CD4-positive, alpha-beta T cell treated with Interleukin-17A for 1 hour (primary cell): ENCODE measurements at places on chromosomes 1 and 21.

DNA sequence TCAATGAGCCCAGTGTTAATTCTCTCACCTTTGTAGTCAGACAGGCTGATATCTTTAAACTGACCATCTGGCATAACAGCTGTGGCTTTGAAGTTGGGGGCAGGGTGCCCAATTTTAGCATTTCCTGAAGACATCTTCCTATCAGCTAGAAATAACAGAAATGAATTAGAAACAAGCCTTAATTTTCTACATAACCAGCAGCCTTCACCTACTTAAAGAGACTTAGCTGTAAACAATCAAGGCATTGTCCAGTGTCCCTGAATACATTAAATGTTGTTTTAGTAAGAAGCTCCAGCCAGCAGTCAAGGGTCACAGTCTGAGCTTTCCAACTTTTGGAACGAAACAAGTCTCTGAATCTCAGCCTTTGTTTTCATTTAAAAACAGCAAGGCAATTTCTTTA, 2.8 kb downstream of the PRDX1 start:
- DNase-seq = no peak

DNA sequence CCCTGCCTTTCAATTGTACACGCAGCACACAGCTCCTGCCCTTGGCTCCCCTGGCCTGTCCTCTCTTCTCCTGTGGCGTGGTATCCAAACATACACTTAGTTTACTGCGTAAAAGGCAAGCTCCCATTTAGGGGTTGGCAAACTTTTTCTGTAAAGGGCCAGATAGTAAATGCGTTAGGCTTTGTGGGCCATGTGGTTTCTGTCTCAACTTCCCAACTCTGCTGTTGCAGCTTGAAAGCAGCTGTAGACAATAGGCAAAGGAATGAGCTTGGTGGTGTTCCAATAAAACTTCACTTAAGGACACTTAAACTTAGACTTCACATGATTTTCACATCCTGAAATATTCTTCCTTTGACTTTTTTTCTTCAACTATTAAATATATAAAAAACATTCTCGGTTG, 63.3 kb downstream of the RHOU start:
- no peak for DNase-seq

- no peak for DNase-seq
Observed at GRCh38 chr1:245207056-245207638, 52.4 kb downstream of the KIF26B start.

DNA sequence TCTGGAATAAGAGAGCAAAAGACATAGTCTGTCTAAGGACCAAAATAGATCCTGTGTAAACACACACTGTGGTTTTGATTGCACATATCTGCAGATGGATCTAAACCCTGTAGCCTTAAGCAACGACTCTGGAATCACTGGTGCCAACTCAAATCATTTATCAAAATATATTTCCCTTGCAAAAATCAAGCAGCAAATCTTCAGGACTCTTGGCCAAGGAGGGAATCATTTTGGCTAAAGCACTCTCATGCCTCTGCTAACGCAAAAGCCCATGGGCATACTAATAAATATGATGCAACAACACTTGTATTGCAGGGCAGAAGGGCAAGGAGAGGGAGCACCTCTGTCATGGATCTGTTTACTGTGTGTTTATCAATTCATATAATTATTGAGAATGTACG, 155.4 kb upstream of the DUSP10 start:
- DNase-seq = no peak

GRCh38 chr1:167159782-167160181, 60.9 kb upstream of the POU2F1 start:
- DNase-seq = no peak

DNA sequence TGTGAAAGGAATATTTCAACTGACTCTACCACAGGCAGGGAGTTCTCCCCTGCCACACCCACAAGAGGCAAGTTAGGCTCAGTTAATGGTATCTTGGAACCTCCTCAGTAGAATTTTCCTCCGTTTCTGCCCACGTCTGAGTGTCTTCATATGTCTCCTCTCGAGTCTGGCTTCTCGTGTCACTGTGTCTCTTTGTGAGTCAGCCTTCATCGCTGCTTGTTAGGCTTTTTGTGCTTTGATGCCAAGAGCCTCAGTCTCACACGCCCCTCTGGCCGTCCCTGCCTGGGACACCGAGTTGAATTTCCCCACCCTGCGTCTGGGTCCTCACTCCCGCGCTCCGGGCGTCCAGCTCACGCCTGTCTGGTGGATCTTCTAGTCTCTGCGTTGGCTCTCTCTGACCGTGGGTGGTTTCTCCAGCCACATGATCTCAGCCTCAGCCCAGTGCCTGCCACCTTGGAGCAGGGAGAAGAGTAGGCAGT, 125.7 kb upstream of the GADD45A start:
- DNase-seq = no peak
